Muscle of back (tissue), 13 donors: ENCODE measurements at places on chromosomes 16 and 17.

GRCh38 chr17:17783116-17783824 lies 53.5 kb downstream of the SREBF1 start:
- DNase-seq = no peak

GRCh38 chr17:63399316-63399715 lies 46.8 kb downstream of the CYB561 start:
- DNase-seq = peak; percentile 67

GRCh38 chr17:61498042-61498994 lies 46.1 kb downstream of the TBX4 start:
- DNase-seq = no peak

DNA sequence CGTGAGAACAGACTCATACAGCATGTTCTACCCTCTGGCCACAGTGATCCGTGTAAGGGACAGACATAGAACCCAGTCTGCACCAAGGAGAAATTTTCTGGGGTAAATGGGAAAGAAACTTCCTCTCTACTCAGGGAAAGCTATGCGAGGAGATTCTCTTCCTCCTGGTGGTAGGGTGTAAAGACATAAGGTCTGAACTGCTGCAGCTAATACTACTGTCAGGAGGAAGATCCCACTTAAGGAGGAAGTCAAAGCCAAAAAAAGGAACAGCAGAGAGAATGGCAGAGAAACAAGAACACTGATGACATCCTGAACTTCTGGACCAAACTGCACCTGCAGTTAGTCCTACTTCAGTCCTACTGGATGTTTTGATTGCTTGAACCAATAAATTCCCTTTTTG lies 7.1 kb upstream of the TM4SF5 start:
- DNase-seq = no peak

DNA sequence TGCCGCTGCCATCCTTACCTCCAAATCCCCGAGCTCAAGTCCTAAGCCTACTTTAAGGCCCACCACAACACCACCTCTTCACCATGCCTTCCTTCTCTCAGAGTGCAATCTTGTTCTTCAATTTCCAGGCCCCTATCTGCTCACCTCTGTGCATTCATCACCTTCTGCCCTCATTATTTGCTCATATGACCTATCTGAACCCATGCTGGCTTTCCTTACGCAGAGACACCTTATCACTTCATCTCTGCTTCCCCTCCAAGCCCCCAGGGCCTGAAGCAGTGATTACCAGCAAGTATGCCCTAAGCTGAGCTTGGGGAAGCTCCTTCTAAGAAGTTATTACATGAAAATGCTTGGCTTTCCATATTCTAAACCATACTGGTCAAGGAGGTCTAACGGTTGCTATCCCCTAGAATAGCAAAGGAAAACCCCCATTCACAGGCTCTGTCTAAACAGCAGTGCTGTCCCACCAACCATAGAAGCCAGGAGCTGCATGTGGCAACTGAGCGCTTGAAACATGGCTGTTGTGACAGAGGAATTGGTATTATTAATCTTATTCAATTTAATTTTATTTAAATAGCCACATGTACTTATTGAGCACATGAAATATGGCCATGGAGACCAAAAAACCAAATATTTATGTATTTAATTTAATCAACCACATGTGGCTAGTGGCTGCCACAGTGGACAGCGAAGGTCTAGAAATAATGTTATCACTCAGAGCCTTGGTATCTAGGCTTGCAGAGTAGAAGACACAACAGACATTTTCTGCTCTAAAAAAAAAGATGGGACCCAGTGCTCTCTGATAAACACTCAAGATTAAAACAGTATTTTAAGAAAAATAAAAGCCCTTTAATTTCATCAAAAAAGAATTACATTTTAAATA lies 13.9 kb downstream of the USP7 start:
- DNase-seq = no peak

DNA sequence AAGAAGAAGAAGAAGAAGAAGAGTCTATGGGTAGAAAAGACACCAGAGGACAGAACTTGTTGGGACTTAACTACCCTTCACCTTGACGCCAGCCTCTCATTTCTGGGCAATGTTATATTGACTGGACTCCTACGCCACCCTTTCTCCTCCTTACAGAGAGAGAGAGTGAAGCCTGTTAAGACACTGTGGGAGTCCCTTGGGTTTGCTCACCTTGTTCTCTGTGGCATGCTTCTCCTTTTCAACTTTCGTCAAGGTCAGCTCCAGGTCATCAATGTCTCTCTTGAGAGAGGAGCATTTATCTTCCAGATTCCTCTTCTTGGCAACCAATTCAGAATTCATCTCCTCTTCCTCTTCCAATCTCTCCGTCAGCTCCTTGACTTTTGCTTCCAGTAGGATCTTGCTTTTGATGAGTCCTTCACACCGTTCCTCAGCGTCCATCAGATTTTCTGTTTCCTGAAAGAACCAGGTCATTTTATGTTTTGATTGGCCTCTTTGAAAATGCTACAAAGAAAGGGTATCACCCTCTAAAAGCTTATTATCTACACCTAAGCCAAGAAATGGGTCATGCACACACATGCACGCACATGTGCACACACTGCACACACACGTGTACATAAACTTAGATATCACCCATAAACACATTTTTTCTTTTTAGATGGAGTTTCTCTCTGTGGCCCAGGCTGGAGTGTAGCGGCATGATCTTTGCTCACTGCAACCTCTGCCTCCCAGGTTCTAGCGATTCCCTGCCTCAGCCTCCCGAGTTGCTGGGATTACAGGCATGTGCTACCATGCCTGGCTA lies 48.8 kb downstream of the MYH13 start:
- no peak for DNase-seq

- no peak for DNase-seq
These were observed 41.0 kb downstream of the USP22 start for GRCh38 chr17:21001813-21002221.

DNA sequence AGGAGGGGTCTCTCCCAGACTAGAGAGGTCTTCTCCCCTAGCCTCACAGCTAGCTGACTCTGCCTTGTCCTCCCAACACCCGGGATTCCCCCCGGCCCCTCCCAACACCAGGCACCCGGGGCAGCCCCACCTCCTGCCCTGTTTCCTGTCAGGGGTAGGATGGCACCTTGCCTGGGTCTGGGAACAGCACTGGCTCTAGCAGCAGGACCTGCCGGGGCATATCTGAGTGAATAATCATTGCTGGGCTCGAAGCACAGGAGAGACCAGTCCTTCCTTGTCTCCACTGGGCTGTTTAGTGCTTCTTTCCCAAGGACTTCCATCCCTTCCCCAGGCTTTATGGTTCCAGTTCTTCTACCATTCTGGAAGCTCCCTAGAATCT lies 25.7 kb downstream of the MINK1 start:
- no peak for DNase-seq

DNA sequence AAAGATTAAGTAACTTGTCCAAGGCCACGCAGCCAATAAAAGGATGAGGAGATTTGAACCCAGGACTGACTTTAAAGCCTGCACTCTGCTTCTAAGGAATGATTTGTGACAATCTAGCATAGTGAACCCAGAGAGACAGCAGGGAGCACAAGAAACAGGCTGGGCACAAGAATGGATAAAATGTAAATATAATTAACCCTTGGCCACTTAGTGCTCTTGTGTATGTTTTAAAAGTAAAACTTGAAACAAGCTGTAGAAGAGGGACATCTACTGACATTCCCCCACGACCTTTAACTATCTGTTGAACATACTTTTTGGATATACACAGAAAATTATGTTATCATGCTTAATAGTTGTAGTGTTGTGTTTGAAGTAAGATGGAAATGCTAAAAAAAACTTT lies 141.9 kb upstream of the PMFBP1 start:
- no peak for DNase-seq

DNA sequence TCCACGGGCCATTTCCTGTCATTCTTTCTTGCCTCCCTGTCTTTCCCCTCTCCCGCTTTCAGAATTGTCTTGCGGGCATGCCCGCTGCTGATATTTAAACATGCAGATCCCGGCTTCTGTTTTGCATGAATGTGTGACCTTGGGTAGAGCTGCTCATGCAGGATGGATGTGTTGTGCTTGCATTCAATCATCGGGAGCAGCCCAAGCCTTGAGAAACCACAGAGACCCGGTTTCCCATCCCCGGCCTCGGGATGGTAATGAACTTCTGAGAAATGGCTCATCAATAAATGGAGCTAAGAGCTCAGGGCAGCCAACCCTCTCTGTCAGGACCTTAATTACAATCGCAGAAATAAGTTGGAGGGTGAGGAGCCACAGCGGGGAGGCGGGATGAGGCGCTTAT lies 303.7 kb upstream of the TNRC6C start:
- DNase-seq = no peak

GRCh38 chr16:54075446-54075845 lies 211.1 kb downstream of the IRX3 start:
- no peak for DNase-seq

DNA sequence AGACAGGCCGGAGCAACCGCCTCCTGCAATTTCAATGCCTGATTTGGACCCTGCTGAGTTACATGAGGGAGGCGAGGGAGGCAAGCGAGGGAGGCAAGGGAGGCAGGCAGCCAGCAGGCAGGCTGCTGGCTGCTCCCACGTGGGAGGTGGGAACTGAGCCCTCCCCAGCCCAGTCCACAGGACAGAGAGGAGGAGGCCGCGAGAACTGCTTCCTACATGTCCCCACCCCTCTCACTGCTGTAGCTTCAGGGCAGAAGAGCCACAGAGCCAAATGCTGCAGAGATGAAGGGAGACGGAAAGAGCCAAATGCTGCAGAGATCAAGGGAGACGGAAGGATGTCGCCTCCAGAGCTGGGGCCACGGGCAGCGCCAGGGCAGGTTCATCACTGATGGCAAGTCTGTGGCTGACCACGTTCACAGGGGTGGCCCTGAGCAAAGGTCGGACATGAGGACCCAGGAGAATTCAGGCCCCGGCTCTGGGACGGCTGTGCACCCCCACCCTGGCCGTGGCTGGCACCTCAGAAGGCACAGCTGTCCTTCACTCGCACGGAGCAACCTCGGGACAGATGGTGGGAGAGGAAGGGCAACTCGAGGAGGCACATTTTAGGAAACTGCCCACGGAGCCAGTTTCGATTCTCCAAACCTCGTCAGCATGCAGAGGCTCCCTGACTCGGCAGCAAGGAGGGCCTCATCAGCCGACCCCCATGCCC lies 21.5 kb downstream of the RPH3AL start:
- DNase-seq = peak; percentile 80

DNA sequence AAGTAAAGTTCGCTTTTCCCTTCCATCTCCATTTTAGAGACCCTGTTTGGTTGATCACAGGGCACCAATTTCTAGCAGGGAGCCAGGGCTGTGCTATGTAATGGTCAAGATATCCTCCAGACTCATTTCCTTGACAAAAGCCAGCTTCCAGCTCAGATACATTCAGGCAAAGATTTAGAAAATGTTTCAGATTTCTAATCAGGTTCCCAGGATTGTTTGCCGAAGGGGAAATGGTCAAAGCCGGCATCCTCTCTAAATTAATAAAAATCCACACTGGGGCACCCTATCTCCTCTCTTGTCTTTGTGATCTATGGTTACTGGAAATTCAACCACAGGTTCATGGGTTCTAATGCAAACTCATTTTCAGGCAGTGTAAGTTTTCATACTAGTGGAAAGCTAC lies 686.8 kb upstream of the KIF2B start:
- no peak for DNase-seq

GRCh38 chr16:57084257-57084770 lies 8.1 kb upstream of the CPNE2 start:
- DNase-seq = peak; percentile 89

GRCh38 chr16:17691106-17691898 lies 220.5 kb upstream of the XYLT1 start:
- peak; percentile 80 for DNase-seq

DNA sequence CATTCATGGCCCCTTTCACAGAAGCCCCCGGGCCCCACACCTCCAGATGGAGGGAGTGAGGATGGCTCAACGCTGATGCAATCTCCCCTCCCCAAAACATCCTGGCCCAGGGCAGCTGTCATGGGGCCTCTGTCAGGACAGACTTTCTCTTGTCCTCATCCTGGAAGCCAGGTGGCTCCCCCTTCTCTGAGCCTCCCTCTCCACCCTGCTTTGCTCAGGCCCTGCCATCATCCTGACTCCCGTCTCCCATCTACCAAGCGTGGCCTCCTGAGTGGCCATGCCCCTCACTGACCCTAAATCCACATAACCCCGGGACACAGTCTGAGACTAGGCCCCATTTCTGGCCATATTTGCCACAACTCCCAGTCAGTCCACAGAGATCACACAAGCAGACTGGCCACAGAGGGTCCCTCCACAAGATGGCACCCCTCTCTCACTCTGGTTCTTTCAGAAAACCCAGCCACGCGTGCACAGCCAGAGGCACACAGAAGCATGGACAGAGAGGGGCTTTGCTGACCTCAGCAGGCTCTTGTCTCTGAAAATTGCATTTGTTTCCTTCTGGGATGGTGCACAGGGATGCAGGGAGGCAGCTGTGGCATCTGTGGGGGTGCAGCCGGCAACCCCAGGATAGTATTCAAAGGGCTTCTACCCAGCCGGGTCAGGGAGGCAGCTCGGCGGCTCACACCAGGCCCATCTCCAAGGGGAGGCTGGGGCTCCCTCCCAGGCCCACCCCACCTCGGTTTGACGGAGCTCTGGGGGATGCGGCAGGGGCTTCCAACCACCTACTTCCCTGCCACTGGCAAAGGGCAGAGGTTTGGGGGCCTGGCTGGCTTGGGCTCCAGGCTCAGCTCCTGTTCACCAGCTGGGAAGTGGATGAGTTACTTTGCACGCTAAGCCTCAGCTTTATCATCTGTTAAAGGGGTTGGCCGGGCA lies 16.9 kb downstream of the DOC2B start:
- DNase-seq = peak; percentile 85

GRCh38 chr16:53968896-53969295 lies 264.9 kb downstream of the FTO start:
- DNase-seq = no peak

GRCh38 chr16:50717494-50717893 lies 24.1 kb downstream of the NOD2 start:
- DNase-seq = no peak

GRCh38 chr16:49484936-49485335 lies 111.3 kb downstream of the C16orf78 start:
- no peak for DNase-seq

- no peak for DNase-seq
These were observed 57.5 kb upstream of the TOB1 start for GRCh38 chr17:50923611-50924010.

- DNase-seq = no peak
These were observed 18.8 kb downstream of the CLUAP1 start for GRCh38 chr16:3519581-3519980.

GRCh38 chr16:52956044-52956443 lies 96.7 kb downstream of the CHD9NB start:
- no peak for DNase-seq

DNA sequence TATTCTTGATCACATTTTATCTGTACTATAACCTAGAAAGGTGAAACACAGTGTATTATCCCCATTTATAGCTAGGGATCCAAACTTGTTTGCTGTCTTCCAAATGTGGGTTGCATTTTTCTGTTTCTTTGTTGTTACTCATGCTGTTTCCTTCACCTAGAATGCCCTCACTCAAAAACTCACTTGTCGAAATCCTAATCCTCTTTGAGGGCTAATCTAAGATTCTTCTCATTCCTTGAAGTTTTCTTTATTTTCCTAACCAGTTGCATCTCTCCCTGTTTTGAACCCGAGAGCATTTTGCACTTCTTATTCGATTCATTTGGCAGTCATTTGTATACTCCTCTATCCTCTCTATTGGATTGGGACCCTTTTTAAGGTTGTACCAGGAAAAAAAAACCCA lies 9.6 kb downstream of the CALCOCO2 start:
- no peak for DNase-seq
